ENCODE measurements at places on chromosomes 12 and 14.
A peak's percentile ranks its signal among the peaks of the same experiment; 100 is the strongest.

GRCh38 chr14:74302152-74302628 is 544 bp downstream of the ABCD4 start:
- no peak for DNase-seq

GRCh38 chr12:48814262-48815125 is 3.8 kb upstream of the CACNB3 start:
- DNase-seq = peak; percentile 28

- DNase-seq = no peak
Measured at GRCh38 chr12:108040947-108041346, 88.1 kb upstream of the WSCD2 start.

- no peak for DNase-seq
Measured at GRCh38 chr14:58746261-58746660, 108.5 kb downstream of the DACT1 start.

DNA sequence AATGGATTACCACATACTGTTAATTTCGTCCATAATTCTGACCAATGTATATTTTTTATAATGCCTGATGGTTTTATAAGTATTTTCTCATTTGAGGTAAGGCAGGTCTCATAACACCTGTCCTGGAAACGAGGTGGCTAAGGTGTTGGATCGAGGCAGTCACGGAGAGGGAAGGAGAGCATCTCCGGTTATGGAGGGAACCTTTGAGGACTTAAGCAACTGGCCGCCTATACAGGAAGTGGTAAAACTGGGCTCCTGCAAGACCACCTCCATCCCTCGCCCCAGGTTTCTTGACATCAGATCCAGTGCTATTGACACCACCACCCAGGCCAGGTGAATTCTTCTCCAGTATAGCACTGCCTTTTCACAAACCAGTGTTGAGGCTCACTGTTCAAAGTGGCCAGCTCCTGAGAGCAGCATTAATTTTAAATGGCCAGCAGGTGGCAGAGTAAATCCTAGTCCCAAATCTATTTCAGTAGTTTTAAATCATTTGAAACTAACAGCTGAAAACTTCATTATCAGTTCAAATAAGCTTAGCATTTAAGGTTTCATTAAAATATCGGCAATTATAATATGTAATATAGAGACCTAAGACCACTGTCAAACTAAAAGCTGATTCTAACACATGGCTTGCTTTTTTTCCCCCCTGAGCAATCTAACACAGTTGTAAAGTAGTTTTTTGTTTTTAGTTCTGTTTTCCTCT is 100.8 kb downstream of the PPM1A start:
- peak; percentile 51 for DNase-seq

GRCh38 chr14:102749393-102750305 is 27.6 kb upstream of the TRAF3 start:
- peak; percentile 76 for DNase-seq

DNA sequence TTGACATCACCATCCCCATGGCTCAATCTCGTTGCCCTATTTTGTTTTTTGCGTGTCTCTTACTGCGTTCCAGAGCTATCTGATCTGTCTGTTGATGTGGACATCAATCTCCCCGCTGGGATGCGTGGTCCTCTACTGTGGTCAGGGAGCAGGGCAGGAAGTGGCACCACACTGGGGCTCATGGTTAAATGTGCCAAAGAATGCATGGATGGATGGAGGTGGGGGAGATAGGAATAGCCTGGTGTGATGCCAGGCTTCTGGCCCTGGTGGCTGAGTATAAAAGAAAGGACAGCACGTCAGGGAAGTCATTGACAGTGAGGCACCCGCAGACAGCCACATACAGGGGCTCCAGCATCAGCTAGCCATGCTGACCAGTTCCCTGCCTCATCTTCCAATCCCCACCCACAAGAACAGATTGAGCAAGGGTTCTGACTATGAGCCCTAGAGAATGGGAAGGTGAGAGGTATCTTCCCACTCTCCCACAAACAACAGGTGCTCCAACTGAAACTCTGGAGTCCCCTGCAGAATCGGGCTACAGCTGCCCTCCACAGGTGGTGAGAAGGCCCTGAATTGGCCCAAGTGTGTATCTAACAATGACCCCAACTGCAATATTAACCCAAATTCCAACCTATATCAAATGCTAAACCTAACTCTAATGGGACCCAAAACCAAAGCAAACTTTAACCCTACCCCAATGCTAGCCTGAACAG is 2.7 kb upstream of the BEGAIN start:
- no peak for DNase-seq

DNA sequence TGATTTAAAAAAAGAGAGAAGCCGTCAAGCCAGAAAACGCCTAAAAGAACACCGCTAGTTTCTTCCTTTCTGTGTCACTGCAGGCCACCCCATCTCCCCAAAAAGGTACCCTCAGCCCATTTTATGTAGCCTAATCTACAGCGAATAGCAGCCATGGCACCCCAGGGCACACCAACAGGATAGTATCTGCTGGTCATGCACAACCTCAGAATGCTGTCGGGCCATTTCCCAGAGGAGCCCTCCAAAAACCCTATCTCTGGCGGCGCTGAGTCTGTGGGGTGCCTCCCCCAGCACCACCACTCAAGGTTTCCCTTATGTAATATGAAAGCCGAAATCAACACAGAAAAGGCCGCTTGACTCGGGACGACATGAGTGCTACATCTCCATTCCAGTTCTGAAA is 98.9 kb downstream of the BCL11B start:
- DNase-seq = no peak

DNA sequence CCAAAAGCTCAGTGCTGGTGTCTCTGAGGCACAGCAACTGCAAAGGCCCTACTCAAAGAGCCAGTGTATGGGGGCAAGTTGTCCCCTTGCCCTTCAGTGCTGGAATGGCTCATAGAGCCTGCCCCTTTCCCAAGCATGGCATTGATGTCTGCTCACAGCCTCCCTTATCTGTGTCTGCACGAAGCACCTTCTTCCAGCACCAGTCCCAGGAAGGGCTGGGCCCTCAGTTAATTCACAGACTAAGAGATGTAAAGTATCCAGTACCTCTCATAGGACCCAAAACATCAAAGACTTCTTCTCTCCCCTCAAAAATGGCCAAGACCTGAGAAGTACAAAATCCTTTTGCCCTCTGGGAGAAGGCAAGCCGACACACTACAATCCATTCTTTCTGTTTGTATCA is 1.6 kb upstream of the CMAS start:
- no peak for DNase-seq

DNA sequence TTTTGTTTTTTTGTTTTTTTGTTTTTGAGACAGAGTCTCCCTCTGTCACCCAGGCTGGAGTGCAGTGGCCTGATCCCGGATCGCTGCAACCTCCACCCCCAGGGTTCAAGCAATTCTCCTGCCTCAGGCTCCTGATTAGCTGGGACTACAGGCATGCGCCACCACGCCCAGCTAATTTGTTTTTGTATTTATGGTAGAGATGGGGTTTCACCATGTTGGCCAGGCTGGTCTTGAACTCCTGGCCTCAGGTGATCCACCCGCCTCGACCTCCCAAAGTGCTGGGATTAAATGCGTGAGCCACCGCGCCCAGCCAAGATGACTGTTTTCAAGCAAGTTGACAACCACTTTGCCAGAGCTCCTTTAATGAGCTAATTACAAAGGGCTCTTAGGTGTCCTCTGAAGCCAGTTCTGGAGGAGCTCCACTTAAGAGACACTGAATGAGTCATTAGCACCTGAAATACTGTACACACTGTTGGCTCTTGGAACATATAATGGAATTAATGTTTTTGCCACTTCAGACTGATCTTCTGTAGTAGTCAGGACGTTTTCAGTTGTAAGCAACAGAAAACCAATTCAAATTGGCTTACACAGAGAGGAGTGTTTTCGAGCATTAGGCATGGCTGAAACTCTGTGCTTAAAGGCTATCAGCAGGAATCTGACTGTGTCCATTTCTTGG is 55.4 kb upstream of the MED13L start:
- DNase-seq = no peak

DNA sequence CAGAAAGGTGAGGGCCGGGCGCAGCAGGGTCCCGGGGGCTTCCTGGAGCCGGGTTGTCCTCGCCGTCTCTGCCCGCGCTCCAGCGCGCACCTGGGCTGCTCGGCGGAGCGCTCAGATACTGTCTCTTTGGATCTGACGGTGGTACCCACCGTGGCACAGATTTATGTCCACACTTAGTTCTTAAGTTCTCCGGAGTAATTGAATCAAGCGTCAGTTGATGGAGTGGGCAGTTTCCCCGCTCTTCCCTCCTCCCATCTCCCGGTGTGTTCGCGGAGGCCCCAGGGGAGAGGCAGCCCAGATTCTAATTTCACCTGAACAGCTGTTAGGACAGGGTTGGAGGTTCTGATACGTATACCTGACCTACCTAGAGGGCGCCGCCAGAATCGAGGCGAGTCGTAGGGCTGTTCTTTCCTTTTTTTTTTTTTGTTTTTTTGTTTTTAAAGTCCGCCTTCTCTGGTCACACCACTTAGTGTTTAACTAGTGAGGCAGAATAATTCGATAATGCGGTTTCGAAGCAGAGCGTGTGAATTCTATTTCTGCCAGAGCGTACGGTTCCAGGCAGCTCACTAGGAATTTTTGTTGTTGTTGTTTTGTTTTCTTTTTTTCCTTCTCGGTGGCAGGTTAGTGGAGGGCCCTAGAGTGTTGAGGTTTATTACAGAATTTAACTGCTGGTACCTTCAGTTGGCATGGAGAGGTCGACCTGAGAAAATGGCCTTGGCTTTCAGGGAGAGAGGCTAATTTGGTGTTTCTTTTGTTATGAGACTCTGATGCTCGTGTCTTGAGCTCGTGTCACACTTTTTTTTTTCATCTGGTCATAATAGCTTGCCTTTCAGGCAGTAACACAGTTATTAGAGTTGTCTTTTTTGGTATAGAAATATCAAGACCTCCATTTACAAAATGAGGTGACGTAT is 22.3 kb upstream of the GNS start:
- DNase-seq = no peak

- no peak for DNase-seq
Measured at GRCh38 chr12:28908646-28909045, 240.4 kb upstream of the FAR2 start.

DNA sequence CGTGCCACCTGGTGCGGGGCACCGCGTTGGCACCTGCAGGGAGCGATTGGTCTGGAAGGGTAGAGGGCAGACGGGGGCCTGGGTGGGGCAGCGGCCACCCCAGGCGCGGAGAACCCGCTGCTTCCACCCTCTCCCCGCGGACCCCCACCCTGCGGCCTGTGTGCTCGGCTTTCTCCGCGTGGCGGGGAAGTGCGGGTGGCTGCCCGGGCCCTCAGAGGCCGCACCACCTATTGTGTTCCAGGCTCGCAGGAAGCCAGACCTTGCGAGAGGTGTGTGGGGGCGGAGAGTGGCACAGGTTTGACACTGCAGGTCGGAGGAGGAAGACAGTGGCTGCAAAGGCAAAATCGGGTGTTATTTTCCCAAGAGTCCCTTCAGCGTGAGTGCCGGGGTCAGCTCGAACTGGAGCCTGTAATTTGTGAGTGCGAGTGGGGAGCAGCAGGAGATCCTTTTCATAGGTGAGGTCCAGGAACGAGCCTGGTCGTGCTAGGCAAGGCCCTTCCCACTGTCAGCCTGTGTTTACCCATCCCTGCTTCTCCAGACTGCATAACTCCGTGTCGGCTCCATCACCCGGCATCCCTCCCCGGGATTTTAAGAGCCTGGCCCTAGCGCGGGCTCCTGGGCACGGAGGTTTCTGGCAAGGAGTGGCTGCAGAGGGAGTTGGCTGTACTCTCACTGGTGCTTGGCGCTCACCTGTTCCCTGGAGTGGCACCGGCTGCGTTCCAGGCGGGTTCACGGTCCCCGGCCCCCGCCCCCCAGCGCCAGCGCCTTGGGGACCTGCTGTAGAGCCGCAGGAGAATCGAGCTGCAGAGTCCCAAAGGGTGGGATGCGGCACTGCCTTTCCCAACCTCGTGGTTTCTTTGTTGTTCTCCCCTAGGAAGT is 935 bp downstream of the TBC1D30 start:
- peak; percentile 42 for DNase-seq

DNA sequence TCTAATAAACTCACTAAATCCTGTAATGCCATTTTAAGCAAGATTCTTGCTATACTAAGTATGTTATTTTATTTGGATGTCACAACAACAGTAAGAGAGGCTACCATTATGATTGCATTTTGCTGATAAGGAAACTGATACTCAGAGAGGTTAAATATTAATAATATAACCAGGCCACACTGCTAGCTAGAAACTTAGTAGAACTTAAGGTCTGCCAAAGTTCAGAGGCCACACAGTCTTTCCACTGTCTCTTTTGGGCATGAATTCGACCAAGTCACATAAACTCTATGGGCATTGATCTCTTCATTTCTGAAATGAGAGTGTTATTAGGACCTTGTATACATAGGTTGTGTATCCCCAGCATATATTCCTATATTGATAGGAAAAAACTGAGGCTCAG is 147.9 kb downstream of the SYNE2 start:
- no peak for DNase-seq

GRCh38 chr14:104804481-104805325 is 3.8 kb downstream of the ZBTB42 start:
- DNase-seq = no peak

DNA sequence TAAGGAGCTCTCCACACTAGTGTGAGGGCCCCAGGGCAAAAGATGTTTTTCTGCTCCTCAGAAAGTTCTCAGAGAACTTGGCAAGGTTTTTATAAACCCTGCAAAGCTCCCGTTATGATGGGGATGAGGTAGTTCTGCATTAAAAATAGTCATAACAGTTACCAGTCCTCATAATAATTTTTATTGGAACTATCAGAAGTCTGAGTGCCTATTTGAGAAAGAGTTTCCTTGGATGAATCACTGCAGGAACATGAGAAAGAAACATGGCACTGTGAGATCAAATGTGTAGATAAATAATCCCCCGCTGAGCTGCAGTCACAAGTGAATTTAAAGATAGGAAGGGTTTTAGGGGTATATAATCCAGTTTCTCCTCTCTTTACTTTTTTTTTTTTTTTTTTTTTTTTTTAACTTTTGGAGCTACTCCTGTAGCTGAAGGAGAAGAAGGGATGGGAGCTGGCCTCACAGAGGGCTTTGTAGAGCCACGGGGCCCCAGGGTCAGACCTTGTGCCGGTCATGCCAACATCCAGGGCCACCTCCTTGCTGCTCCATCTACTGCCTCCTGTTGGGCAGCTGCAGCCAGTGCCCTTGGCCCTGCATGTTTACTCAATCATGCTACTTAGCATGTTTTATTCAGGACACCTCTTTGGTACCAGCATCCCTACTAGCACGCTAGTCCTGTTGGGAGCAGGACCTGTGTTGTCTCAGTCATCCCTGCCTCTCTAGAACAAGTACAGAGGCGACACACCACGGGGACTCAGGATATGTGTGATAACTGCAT is 39.5 kb downstream of the EVL start:
- DNase-seq = no peak

DNA sequence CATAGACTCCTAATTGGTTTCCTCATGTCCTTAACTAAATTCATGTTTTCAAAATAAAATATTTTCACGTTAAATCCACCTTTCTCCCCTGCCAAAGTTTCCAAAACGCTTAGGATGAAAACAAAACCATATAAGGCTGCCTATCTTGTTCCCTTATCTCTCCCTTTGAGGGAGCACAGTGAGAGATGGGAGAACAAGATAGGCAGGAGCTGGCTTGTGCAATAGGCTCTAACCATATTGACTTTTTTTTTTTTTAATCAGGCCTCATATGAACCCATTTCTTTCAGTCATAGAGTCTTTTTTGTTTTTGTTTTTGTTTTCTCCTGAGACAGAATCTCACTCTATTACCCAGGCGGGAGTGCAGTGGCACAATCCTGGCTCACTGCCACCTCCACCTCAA is 184.9 kb downstream of the NRXN3 start:
- no peak for DNase-seq
